ENCODE measurements at places on chromosomes 6 and 20.

DNA sequence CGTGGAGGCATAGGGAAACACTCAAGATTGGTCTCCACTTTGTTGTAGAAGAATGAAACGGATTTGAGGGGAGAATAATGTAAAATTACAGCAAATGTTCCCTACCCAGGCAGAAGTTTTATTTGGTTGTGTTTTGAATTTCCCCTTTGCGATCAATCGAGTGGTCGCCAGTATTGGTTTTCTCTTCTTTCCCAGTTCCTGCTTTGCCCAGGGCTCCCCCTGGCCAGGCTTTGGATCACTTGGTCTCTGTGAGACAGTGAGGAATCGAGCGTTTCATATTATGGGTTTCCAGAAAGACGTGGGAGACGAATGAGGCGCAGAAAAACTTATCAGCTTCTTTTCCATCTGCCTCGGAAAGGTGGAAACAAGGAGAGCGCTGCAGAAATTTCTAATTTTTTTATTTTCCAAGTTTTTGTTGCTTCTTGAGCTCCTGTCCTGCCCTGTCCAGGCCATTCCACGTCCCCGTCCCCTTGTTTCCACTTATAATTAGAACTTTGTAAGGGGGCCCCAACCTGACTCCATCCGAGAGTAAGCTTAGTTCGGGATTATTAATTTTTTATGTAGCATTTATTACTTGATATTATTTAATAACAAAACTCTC, 7.5 kb upstream of the TBX18 start:
- DNase-seq = no peak

DNA sequence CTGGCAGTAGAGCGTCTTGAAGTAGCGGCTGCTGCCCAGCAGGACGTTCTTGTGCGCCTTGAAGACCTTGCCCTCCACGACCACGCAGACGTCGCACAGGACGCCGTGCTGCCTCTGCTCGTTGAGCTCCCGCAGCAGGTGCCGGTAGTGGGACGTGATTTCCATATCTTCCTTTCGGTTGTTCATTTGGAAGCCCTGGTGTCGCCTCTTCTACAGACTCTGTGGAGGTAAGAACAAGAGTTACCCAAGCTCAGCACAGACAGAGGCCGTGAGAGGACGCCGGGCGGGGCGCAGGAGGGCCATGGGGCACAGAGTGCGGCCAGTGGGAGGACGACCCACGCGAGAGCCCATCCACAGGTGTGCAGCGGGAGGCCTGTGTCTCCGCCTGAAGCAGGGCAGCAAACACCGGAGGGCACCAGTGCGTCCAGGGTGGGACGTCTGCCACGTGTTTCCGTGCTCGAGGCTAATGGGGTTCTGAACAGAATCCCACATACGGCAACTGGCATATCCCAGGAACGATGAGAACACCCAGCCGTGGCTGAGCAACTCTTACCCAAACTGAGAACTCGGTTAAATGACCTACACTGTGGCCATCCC, 40.4 kb downstream of the ZBTB46 start:
- DNase-seq = no peak

DNA sequence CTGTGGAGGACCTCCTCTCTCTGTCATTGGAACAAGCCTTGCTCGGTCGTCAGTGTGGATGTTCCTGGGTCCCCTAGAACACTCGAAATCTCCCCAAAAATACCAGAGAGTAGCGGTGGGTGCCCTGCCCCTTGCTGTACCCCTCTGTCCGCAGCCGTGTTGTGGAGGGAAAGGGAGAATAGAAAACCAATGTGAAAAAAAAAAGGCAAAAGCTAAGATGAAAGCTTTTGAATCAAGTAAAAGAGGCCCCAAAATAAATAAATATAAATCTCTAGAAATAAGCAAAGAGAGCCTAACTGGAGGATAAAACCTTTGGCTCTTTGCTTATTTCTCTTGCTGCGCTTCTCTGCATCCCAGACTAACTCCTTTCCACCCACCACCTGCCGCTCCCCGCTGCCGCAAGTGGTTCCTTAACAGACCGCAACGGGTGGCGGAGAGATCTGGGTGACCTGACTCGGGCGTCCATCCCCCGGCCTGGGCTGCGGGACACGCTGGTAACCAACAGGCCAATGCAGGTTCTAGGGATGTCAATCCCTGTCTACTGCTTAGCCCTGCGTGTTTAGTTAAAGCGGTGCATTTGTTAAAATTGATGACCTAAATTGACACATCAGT, 110.0 kb downstream of the GPX5 start:
- DNase-seq = no peak

DNA sequence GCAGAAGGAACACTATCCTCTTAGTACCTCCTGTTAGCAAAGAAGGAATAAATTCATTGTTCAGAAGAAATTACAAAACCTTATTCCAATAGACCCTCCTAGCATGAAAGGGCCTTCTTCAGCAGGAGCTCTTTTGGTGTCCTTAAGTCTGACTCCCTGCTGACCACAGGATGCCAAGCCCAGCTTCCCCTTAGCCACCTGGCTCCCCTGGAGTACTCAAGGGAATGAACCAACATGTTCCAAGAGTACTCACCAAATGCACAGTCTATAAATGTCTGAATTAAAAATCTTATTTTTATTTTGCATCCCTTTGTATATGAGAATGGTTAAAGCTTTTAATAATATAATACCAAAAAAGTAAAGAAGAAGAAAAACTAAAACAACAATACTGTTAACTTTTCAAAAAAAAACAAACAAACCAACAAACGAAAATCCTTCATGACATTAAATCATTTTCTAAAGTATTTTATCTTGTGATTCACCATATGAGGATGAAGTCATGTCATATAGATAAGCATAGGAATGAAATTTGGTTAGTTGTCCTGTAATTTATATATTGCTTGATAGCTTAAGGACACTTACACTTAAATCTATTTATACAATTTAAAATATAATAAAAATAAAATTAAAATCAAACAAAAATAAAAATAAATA, 1355.1 kb downstream of the HACE1 start:
- DNase-seq = no peak

DNA sequence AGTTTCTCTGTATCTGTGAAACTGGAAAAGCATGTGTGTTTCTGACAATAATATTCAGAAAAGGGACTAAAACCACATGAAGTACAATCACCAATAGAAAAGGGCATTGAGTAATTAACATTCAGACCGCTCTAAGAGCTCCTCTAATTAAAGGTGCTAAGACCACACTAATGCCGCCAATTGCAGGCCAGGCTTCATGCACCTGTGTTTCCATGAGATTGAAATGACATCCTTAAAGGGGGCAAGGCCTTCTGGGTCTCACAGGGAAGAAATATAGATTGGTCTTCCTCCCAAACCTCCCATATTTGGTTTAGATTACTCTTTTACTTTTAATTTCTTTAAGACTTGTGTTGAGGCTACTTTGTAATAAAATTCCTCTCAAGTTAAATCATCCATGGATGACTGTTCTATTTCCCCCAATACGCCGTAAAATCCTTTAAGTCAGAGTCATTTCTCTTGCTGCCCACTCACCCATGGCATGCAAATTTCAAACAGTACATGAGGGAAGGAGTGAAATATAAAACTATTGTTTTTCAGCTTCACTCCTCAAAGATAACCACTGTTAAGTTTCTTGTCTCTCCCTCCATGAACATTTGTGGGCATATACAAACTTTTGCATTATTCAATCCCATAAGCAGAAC, 110.6 kb downstream of the UBE3D start:
- no peak for DNase-seq

GRCh38 chr20:11355345-11355744, 562.3 kb upstream of the BTBD3 start:
- DNase-seq = no peak

DNA sequence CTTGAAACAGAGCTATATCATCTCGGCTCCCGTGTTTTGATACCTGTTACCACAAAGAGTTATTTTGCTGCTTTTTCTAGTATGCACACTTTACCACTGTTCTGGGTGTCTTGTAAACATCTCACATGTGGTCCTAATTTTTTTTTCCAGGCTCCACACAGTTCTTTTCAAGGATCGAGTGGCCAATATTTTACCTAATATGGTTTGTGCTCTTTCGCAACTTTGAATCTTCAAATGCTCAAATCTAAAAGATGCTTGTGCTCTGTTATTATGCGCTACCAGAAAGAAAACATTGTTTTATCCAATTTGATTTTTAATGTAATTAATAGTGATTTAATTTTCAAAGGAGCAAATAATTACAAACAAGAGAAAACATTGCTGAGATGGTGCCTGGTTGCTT, 10.7 kb downstream of the ENPP5 start:
- DNase-seq = no peak

DNA sequence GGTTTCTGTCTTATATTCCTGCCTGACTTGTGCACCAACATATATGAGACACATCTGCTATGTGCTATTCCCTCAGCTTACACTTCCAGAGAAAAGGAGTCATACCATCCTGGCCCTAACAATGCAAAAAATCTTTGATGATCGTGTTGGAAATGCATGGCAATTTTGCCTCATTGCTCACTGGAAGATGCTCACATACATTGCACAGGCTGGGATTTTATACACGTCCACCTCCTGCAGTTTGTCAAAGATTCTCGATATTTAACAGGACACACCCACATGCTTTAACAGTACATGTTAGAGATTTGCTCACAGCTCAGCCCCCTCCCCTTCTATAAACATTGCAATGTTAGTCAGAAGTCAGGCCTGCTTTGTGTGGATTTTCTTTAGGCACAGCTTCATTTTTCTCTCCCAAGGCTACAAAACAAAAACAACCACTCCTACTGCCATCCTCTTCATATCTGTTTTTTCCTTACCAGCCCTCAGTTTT, 66.1 kb downstream of the ADGB start:
- no peak for DNase-seq

- no peak for DNase-seq
Observed at GRCh38 chr20:9025643-9026042, 43.2 kb upstream of the PLCB4 start.

- no peak for DNase-seq
Observed at GRCh38 chr6:152078804-152079203, 271.3 kb downstream of the ESR1 start.

GRCh38 chr6:48597951-48598350, 487.0 kb upstream of the PTCHD4 start:
- no peak for DNase-seq

- no peak for DNase-seq
Observed at GRCh38 chr6:35139924-35140638, 1.1 kb downstream of the TCP11 start.

DNA sequence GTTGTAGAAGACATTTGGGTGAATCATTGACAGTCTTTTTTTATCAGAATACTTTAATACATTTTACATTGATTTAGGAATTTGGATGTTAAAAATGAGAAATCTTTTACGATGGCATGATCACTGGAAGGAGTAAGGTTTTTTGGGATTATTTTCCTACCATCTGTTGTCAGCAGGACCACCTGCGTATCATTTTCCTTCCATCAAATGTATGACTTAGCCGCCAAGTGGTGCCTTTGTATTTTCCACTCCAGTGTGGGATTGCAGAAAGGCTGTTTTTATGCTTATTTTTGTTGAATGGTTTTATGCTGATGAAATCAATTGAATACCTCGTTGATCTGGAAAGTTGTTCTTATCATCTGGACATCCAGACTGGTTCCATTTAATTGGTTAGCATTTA, 35.8 kb downstream of the AKAP12 start:
- DNase-seq = no peak

DNA sequence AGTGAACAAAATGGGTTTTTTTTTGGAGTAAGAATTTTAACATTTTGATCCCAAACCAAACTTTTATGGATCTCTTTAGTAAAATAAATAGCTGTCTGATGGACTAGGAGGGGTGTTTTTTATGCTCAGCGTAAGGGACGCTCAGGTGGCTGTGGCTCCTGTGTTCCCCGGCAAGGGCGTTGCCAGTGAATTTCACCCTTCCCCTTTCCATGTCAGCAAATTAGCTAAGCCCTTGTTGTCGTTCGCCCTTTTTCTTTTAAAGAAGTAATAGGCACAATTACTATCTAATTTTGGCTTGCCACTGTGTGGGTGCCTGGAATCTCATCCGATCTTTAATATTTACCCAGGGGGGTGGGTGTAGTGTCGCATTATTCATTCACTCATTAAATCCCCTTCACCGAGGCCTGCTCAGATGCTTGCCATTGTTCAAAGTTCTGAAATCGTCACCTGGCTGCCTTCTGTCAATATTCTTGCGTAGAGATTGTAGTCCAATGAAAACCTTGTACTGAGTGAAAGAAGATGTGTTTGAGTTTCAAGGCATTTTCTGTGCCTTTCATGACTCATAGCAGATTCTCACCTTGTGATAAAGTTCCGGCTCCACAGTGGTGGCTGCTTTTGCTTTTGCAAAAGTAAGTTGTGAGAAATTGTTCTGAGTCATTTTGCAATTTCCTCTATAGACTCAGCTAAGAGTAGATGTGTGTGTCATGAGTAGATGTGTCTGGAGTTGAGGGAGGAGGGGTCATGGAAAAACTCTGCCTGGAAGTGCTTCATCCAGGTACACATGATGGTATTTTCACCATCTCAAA, 40.0 kb upstream of the CLDN20 start:
- DNase-seq = no peak

- DNase-seq = no peak
Observed at GRCh38 chr6:34146021-34146782, at the start of gene GRM4. Gene GRM4 (minus strand): TSS chr6:34146087. CDS start chr6:34133496, 12,591 bp downstream.

DNA sequence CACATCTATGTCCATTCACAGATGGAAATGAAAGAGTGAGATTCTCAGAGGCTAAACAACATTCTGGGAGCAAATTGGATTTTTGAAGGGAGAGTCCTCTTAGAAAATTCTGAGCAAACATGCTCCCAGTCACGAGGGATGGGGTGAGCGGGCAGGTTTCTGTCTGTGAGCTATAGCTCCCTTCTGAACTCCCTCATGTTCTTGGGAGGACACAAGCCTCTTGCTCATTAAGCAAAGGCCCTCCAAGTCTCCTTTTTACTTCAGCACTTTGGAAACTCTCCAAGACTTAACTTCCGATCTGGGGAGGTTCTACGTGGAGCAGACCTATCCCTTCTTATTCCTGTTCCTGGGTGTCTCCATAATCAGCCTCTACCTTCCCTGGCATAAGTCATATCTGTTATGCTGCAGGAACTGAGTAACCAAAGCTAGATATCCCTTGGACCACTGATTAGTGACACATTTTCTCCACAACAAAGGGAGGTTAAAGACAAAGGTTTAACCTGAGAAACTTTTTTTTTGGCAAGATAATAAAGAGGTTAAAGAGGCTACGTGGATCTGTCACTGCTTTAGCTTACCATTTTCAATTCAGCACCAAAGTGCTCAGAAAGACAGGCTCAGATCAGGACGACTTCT, 33.0 kb upstream of the SMIM29 start:
- no peak for DNase-seq

DNA sequence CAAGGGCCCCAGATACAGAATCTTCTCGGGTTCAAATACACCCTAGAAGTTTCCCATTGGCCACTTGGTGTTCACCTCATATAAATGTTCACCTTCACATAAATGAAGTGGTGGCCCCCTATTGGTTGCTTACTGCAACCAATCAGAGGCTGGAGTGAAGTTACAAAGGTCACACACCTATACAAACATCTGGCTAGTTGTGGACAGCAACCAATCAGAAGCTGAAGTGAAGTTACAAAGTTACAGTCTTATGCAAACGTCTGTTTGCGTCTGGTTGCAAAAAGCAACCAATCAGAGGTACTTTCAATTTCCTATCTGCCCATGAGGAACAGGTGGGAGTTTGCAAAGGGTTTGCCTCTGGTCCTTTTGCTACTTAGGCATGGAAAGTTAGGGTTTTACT, 206.5 kb upstream of the BMP2 start:
- DNase-seq = no peak

Data from iPS DF 6.9 (cell line).